T-helper 2 cell treated with Interferon-gamma antibody and Interleukin-4, amounts not matched to agents 100 ng/mL and 5 ng/mL, for 36 hours (primary cell): ENCODE measurements at places on chromosomes 2 and 18. TPM values are rescaled to one million over a fixed set of nuclear protein-coding genes. Genes with fewer than 3 reads are reported as not detected.

The RGPD3 gene
- total RNA-seq, result 0.20 and 0.30 TPM in 2 replicates

The DSEL gene
- 0.02 TPM in 1 of 2 replicates, not detected in the other for total RNA-seq

The AFF3 gene
- total RNA-seq, result 4.1 and 6.0 TPM in 2 replicates

The NPPC gene
- not detected in 2 replicates for total RNA-seq

The FOXI3 gene
- total RNA-seq, result not detected in 2 replicates

The POTEJ gene
- total RNA-seq, result not detected in 2 replicates

The SERPINB7 gene
- total RNA-seq, result not detected in 2 replicates

The PID1 gene
- total RNA-seq, result not detected in 2 replicates

The GNAL gene
- 0.39 and 0.41 TPM in 2 replicates for total RNA-seq

The CGREF1 gene
- total RNA-seq, result 2.9 and 3.1 TPM in 2 replicates

The SP140L gene
- 120 and 122 TPM in 2 replicates for total RNA-seq

The HOXD9 gene
- not detected in 2 replicates for total RNA-seq

The SOS1 gene
- 252 and 273 TPM in 2 replicates for total RNA-seq

The ACMSD gene
- total RNA-seq, result not detected in 2 replicates

The CXCR4 gene
- 94.2 and 97.6 TPM in 2 replicates for total RNA-seq

The AGXT gene
- total RNA-seq, result not detected in 2 replicates

The PKDCC gene
- total RNA-seq, result 0.16 TPM in 1 of 2 replicates, not detected in the other

The CD226 gene
- total RNA-seq, result 87.4 and 88.2 TPM in 2 replicates

The R3HDM1 gene
- 44.5 and 53.6 TPM in 2 replicates for total RNA-seq

The AMER3 gene
- not detected in 2 replicates for total RNA-seq

The DSG1 gene
- not detected in 2 replicates for total RNA-seq

The PLEK gene
- total RNA-seq, result 0.86 and 1.1 TPM in 2 replicates

The PUM2 gene
- 127 and 129 TPM in 2 replicates for total RNA-seq
